ENCODE measurements at places on chromosomes 11 and 22.

DNA sequence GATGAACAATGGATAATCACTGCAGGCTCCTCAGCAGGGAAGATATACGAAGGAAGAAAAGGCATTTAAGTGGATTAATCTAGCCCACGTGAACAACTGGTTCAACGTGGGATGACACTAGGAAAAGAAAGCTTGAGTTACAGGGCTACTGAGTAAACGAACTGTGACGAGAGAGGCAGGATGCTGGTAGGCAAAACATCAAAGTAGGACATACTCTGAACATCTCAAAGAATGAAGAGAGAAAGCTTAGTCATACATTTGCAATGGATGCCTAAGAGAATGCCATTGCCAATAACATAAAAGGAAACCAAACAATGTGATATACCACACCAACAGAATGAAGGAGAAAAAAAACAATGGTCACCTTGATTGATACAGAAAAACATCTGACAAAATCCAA is 12.9 kb downstream of the USP28 start:
- no peak for DNase-seq

GRCh38 chr22:24435861-24436371 is 8.5 kb downstream of the ADORA2A start:
- no peak for DNase-seq

GRCh38 chr22:37192204-37192603 is 4.2 kb upstream of the C1QTNF6 start:
- no peak for DNase-seq

DNA sequence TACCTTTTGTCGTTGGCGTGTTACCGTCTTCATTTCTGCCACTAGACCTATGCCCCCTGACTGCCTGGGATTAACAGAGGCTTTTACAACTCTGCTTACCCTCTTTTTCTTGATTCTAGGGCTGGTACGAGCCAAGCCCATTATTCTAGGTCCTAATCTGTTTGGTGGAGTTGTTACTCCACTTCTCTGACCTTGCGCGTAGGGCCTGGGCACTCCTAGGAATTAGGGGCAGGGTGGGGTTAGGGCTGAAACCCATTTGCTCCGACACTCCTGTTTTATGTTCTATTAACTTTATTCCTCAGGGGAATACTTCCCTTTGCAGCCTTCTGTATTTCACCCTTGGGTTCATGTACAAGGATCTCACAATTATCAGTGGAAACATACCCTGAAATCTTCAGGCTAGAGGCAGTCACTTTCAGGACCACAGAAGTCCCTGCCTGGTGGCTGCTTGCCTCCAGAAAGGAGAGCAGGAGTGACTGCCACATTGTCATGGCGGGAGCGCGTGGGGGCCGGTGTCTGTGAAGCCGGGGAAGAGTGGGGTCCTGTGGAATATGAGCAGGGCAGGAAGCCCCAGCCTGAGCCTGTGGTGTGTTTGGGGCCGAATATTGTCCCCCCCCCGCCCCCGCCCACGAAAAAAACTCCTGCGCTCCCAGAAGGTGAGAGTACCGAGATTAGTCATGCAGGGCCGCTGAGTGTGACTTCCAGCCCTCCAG is 731 bp upstream of the SLC37A2 start:
- DNase-seq, result no peak

GRCh38 chr11:211741-212140 is 4.2 kb downstream of the RIC8A start:
- no peak for DNase-seq

DNA sequence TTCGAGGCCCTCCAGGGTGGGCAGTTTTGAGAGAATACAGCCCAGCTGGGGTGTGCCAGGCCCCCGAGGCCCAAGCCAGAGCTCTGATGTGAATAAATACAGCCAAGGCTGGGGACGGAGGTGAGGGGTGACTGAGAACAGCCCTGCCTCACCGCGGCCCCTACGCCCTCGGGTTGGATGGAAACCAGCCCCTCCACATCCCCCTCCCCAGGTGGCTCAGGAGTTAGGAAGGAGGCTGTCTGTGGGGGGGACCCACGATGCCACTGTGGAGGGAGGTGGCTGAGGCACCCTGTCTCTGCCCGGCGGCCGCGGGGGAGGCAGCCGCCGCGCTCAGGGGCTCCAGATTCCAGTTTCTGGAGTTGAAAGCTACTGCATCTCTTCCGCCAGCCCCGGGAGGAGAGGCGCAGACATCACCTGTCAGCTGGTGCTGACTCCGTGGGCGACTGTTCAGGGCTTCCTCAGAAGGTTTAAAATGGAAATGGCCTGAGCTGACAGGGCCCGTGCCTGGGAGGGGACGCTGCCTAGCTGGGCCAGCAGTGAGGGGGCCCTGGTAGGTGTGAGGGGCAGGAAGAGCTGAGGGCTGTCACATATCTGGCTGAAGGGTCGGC is 1.4 kb downstream of the FLRT1 start:
- no peak for DNase-seq

- DNase-seq, result no peak
These were observed 97.5 kb downstream of the PARVA start for GRCh38 chr11:12474871-12475270.

DNA sequence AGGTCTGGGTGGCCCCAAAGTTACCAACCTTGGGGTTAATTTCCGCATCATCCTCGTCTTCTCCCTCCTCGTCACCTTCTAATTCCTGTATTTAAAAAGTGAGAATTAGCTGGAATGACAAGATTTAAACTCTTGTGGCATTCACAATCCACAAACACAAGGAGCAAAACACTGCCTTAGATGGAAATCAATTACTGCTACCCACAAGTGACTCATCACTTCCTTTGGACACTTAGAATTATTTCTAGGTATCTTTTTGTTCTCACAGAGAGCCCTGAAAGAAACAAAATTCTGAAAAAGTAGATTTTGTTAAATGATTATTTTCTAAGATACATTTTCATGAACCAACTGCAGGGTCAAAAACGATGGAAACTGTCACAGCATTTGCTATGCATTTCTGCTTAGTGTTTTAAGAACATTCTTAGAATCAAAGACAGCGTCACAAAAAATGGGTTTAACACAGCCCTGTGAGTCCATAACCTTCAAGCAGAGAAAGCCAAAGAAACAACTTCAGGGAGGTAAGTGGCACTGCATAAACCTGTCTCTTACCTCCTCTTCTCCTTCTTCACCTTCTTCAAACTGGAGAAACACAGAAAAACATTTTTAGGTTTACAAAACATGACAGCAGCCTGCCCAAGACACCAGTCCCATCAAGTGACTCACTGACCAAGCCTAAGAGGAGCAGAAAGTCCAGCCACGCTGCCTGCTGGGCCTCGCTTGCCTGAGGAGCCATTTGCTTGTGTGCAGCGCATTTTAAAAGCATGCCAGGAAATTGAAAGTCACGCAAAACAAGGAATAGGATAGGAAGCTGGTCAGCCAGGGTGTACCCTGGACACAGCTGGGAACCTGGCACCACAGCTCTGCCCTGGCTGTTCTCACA is 22.3 kb upstream of the PHLDA2 start:
- DNase-seq, result no peak

DNA sequence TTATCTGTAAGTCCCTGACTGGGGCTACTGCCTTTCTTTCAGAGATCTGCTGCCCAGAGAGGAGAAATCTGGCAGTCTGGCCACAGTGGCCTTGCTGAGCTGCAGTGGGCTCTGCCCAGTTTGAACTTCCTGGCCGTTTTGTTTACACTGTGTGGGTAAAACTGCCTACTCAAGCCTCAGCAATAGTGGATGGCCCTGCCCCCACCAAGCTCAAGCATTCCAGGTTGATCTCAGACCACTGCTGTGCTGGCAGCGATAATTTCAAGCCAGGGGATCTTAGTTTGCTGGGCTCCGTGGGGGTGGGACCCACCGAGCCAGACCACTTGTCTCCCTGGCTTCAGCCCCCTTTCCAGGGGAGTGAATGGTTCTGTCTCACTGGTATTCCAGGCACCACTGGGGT is 117.5 kb downstream of the TRPC6 start:
- DNase-seq, result no peak

GRCh38 chr11:94000659-94001058 is 20.5 kb upstream of the HEPHL1 start:
- no peak for DNase-seq

DNA sequence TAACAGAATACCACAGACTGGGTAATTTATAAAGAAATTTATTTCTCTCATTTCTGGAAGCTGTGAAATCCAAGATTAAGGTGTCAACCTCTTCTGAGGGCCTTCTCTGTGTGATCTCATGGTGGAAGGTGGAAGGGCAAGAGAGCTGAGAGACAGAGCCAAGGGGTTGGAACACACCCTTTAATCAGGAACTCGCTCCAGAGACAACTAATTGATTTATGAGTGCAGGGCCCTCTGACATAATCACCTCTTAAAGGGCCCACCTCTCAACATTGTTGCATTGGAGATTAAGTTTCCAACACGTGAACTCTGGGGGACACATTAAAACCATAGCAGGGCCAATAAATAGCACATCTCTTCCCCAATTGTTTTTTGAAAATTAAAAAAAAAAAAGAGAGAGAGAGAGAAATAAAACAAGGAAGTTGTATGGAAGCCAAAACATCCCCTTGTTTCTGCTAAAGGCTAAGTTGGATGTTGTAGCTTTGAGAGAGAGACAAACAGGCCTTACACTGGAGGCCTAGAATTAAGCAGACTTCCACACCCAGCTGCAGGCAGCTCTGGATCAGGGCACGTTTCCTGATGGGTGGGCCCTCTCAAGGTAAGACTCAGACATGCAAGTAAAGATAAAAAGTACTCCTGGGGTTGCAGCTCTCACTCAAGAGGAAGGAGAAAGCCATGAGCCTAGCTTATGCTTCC is 64.1 kb upstream of the BIRC3 start:
- DNase-seq, result no peak

GRCh38 chr11:122700666-122701065 is 45.1 kb downstream of the UBASH3B start:
- DNase-seq, result no peak

DNA sequence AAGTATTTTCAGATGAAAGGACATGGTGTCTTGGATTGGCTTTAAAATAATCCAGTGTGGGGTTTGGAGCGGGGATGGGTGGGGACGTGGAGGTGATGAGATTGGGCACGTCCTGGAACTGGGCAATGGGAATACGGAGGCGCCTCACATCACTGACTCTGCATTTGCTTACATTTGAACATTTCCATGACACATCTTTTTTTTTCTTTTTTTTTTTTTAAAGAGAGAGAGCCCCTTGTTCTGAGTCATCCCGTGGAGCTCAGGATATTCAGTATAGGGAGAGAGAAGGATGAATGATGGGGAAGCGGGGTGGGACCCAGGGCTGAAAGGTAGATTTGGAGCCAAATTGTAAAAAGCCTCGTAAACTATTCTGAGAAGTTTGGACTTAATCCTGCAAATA is 142.7 kb downstream of the FBXO7 start:
- DNase-seq, result no peak

DNA sequence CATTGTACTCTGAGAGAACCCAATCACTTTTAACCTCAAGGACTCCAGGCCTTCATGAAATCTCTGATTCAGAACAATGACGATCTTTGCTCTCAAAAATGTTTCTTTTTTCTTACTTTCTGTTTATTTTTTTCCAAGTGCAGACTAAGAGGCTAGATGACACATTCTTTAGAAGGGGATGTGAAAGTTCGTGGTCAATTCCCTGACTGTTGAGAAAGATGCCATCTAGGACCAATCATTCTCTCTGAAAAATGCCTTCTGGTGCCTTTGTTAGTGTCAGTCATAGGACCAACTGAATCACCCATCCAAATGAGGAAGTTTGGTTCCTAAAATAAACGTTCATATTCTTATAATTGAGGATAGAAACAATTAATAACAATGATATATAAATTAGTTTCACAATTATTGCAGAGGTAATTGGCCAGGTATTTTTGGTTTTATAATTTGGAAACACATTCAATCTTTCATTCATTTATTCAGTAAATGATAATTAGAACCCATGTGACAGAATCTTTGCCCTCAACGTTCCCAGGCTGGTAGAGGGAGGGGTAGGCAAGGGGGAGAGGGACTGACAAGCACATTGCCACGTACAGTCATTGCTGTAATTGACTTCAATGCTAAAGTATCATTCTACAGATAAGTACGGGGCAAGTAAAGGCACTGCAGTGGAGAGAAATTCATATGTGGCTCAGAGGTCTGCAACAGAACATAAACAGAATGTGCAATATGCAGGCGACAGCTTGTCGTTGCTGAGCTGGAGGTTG is 333.4 kb upstream of the MPPED2 start:
- no peak for DNase-seq

- DNase-seq, result no peak
These were observed 12.3 kb downstream of the CAT start for GRCh38 chr11:34451053-34451452.

All from stimulated activated CD4-positive, alpha-beta T cell treated with anti-CD3 and anti-CD28 coated beads, Interleukin-12 subunit alpha, Interleukin-12 subunit beta, amount 100 ng/mL, for 24 hours (primary cell).